Amniotic stem cell (primary cell): ENCODE measurements at places on chromosomes 2 and 18.

GRCh38 chr18:6744816-6745455, 15.4 kb downstream of the ARHGAP28 start:
- DNase-seq, result no peak

- DNase-seq, result no peak
Measured at GRCh38 chr2:105224444-105224843, 17.1 kb upstream of the GPR45 start.

DNA sequence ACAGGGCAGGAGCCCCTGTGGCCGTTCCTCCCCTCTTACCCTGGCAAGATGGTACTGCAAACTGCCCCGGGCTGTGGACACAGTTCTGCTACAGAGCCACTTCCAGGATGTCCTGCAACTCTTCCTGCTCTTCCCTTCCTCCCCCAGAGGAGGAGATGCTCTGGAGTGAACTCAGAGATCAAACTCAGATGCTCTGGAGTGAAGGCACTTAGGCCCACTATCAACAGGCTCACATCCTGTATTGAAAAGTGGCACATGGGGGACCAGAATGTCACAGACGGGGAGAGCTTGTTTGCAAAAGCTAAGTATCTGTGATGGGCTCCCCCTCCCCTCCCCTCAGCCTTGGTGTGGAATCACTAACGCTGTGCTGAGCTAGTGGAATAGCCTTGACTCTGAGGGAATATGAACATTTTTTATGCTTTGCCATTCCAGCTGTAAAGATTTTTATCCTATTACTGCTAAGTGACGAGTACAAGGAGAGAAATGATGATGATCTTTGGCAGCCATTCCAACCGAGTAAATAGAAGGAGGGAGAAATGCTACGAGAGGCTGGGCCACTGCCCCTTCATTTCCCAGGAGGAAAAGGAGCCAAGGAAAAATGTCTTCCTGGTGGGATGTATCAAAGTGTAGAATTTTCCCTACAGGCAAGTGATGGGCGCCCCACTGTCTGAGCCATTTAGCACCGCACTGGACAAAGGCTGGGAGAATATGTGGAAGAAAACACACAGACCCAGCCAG, 152.6 kb downstream of the GALNT14 start:
- no peak for DNase-seq

- DNase-seq, result no peak
Measured at GRCh38 chr2:227507963-227508362, 36.0 kb downstream of the AGFG1 start.

DNA sequence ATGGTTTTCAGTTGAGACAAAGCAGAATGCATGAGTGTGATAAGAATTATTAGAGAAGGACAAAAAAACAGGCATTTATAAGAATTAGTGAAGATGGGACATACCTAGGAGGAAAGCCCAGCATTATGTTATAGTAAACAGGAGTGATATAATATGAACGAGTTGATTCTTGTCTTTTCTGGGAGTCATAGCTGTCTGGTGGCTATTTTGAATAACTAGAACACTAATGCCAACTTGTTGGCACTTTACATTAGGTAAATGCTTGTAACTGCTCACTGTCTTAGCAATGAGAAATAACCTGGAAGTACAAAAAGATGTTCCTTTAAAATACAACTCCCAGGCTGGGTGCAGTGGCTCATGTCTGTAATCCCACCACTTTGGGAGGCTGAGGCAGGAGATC, 540.8 kb upstream of the SPHKAP start:
- no peak for DNase-seq

DNA sequence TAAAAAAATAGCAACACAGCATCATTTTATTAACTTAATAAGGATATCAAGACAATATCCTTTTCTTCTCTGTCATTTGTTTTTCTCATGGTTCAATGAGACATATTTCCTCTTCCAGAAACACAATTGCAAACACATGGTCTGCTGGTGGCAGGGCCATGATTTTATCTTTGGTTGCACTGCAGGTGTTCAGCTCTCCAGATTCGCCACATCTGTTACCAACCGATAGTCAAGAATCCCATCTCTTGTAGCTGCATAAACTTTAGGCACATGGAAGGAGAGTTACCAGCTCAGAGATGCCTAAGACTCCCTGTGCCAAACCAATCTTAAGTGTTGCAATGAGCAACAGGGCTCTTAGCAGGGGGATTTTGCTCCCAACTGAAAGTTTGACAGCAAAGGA, 1303.2 kb upstream of the CELF4 start:
- no peak for DNase-seq

DNA sequence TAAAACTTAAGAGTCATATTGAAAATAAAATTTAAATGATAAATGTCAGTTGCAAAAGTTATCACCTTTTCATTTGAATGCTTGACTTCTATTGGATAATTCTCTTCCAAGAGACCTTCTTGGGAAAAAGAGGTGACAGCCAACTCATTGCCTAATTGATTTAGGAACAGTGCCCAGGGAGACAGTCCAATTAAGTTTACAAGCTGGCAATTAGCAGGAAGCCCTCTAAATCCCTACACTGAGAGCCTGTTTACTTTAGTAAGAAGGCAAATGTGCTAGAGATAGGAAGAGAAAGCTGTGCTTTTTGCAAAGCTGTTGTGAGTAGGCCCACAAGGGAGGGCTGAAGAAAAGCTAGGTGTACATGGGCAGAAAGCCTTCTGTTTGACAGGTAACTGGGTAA, 189.1 kb downstream of the WDPCP start:
- no peak for DNase-seq

DNA sequence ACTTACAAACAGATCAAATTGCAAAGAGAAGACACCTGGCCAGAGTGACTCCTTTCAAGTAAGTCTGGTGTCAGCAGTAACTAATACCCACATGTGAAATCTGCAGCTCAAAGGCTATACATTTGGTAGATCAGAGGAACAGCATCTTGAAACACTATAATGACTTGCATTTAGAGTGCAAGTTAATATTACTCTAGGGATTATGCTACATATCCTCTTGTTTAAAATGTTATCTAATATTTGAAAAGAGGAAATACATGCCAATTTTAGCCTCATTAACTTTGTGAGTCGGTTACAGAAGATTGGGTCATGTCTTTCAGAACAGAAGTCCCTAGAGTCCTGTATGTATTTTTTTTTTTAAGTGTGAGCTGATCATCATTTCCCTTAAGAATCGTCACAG, 15.2 kb downstream of the LANCL1 start:
- no peak for DNase-seq

- DNase-seq, result no peak
Measured at GRCh38 chr2:175187378-175187777, 5.9 kb upstream of the ATP5MC3 start.

- DNase-seq, result no peak
Measured at GRCh38 chr2:10451819-10452218, 3.7 kb upstream of the ODC1 start.

DNA sequence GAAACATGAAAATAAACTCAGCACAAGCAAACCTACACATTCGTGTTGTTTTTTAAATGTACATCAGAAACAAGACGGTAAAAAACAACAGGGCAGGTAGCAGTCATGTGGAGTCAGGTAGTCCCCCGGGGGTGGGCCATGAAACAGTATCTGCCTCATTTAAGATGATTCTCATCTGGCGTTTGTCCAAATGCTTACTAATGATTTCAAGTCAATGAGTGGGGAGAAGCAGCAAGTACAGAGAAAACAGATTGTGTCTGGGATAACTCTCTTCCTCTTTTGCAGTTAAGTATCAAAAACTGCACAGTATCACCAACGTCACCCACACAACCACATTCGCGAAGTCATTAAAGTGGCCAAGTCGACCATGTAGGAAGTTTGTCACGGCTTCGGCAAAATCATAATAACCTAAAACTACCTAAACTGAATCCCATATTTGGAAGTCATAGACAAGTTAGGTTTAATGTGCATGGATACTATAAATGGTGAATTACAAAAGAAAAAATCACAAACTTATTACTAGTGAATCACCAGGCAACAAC, 1.3 kb downstream of the LAPTM4A start:
- peak; percentile 62 for DNase-seq

DNA sequence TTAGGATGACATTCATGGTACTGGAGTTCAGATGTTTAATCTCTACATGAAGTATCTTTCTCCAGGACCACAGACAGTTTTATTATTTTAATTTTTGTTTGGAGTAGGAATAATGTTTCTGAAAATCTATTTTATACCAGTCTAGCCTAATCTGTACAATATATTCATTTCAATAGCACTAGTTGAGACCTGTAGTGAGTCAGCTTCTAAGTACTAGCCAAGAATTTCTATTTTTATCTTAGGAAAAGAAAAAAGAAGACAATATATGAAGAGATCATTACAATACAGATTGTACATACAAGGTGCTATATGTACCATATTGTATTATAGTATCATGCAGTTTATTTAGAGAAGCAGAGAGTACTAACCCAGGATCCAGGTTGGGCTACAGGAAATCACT, 826.9 kb upstream of the PIK3C3 start:
- DNase-seq, result no peak

GRCh38 chr2:217711188-217711587, 291.6 kb downstream of the TNS1 start:
- peak; percentile 19 for DNase-seq

- no peak for DNase-seq
Measured at GRCh38 chr2:237122214-237122666, 36.6 kb downstream of the COPS8 start.

DNA sequence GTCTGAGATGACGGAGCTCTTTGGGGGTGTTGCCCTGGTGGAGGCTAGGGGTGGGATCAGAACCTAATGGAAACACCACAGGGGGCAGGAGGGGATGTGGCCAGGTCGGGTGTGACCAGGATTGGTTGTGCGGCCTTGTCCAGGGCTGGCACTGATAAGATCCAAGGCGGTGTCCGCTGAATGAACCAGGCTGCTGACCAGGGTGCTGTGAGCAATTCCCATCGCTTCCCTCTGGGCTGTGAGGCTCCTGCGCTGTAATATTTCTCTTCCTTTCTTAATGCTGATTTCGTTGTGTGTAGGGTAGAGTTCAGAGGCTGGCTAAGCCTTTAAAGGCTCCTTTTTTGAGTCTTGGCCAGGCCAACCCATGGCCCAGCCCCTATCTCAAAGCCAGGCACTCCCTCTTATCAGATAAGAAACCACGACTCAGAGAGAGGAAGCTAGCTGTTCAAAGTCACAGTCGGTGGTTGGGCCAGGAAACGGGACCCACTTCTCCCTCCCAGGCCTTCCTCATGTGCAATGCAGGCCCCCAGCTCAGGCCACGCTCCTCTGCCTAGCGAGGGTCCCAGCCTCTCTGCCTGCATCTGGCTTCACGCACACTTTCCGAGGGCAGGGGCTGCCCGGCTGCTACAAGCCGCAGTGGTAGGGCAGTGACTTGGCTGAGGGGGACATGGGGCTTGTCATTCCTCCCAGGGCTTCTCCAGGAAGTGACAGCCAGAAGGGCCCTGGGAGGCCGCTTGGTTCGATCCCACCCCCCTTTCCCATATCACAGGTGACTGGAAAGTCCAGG, 26.0 kb upstream of the FOSL2 start:
- no peak for DNase-seq

DNA sequence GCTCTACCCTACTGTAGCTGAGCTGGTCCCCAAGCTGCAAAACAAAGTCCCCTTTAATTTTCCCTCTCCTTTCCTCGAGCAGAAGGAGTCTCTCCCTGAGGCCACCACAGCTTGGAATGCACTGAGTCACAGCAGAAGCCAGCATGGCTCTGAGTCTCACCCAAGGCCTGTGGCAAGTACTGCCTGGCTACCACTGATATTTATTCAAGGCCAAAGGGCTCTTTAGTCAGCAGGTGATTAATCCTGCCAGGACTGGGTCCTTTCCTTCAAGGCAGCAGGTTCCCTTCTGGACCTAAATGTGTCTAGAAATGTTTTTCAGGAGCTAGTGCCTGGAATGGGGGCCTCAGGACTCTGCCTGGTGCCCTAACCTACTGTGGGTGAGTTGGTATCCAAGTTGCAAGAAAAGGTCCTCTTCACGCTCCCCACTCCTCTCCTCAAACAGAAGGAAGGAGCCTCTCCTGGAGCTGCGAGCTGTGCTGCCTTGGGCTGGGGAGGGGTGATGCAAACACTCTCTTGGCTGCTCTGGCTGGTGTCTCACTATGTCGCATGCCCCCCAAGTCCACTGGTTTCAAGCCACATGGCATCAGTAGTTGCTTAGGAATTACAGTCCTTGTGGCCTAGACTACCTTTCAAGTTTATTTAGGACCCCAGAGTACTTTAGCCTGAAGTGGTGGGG, 53.4 kb downstream of the CD28 start:
- peak; percentile 58 for DNase-seq

GRCh38 chr2:130949954-130950353, 113.2 kb downstream of the ARHGEF4 start:
- DNase-seq, result no peak

DNA sequence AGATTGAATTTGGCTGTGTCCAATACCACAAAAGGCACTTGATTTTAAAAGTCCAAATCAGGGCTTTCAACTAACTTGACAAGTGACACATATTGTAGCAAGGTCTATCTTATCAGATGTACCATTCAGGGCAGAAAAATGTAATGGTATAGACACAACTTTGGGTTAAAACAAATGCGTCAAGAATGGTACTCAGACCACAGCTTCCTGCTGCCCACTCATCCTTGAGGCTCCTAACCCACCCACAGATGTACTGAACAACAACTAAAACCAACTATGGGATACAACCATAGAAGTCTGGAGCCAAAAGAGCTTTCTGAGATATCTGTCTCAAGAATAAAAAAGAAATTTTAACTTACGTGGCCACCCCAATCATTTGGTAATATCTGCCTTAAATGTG, 105.2 kb downstream of the RBM43 start:
- no peak for DNase-seq

GRCh38 chr2:38466876-38467767, 90.0 kb upstream of the ATL2 start:
- DNase-seq, result no peak

- no peak for DNase-seq
Measured at GRCh38 chr2:1781291-1782080, 37.2 kb upstream of the PXDN start.

GRCh38 chr2:189821953-189822748, 37.9 kb downstream of the PMS1 start:
- peak; percentile 29 for DNase-seq

GRCh38 chr18:32328379-32328778, 138.5 kb downstream of the MEP1B start:
- peak; percentile 59 for DNase-seq

- no peak for DNase-seq
Measured at GRCh38 chr2:30675758-30676157, 131.5 kb downstream of the CAPN13 start.

DNA sequence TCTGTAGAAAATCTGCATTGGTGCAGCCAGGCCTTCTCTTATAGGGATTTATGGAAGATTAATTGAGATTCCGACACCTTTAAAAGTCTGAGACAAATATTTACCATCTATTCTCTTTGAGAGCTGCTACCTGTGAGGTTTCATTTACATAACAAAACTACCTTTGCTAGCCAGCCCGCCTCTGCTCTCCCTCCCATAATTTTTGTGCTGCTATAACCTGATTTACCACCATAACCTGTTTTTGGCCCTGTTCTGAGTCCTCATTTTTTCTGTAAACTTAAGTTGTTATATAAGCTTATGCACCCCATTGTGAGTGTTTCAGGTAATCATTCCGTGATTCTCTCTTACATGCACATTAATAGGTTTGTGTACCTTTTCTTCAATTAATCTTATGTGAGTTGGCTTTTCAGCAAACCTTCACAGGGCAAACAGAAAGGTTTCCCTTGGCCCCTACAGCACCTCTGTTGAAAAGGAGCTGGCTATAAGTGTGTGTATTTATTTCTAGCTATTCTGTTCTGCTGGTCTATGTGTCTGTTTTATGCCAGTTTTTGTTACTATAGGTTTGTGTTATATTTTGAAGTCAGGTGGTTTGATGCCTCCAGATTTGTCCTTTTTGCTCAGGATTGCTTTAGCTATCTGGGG, 114.9 kb upstream of the XIRP2 start:
- DNase-seq, result no peak

GRCh38 chr2:32752205-32752604, 124.4 kb downstream of the TTC27 start:
- DNase-seq, result no peak
